ENCODE measurements at places on chromosomes 11 and 22. TPM values are rescaled to one million over a fixed set of nuclear protein-coding genes. Genes with fewer than 3 reads are reported as not detected.

Gene CRYBB3
- total RNA-seq, result 0.54 TPM

Gene ACRV1
- total RNA-seq, result not detected

Gene CCDC15
- total RNA-seq, result 2.8 TPM

Gene TIMM8B
- 51.9 TPM for total RNA-seq

Gene MRGPRE
- total RNA-seq, result not detected

Gene CHRM4
- 0.51 TPM for total RNA-seq

Gene PMM1
- 25.8 TPM for total RNA-seq

Gene CARNS1
- total RNA-seq, result 24.6 TPM

Gene MFNG
- total RNA-seq, result 0.83 TPM

Gene MIAT
- 7.0 TPM for total RNA-seq

Gene DRICH1
- total RNA-seq, result 0.68 TPM

Measured in mesothelial cell of epicardium (in vitro differentiated cells).